ENCODE measurements at places on chromosomes 12 and 14.

DNA sequence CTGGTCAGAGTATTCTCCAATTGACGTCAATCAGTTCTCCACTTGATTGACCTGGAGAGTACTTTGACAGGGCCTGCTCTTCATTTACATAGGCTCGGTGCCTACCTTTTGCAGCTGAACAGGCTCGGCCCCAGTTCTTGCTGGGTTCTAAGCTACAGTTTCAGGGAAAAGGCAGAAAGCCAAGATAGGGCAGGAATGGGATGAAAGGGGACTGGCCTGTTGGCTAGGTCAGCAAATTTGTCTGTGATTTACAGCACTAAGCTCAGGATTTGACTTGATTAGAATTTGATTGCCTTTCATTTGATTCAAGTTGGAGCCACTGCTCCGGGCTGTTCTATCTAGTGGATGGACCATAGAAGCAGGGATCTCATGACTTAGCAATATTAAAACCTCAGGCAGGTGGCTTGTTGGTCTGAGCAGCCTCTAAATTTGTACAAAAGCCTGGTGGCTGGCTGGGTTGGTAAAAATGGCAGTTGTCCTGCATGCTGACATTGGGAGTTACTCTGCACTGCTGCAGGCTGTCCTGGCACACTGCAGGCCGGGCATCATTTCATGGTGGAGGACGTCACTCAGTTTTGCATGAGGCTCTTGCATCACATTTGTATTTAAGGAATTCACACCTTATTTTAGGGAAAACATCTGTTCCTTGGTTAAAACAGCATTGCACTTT is 71.8 kb downstream of the BICD1 start:
- DNase-seq: no peak

- DNase-seq: no peak
Measured at GRCh38 chr12:9319044-9319841, 111.0 kb upstream of the PZP start.

DNA sequence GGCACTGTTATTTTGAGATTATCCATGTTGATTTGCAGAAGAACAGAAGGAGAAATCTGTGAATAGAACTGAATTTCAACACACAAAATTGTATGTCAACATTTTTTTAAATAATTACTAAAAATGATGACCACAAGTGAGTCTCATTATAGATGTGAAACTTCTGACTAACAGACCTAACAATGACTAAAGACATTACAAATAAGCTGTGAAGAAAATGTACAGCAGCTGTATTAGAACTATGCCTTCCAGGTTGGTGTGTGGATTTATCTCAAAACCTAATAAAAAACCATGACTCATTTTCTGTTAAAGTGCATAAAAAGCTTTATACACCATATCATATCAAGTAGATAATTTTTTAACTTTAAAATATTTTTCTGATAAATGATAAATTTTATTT is 22.5 kb upstream of the FOXG1 start:
- DNase-seq: no peak

DNA sequence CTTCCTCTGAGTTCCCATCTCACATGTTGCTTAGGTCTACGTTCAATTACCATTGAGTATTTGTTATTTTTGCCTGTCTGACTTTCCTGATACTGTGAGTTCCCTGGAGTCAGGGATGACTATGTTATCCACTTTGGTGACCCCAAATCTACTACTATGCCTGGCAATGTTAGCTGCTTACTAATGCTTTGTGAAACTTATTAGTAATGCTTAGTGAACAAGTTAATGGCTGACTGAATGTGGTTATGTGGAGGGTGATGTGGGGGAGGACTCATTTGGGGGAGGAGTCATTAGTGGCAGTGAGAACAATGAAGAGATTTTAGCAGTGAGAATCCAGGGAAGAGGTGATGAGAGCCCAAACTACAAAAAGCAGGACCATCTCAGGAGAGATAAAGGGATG is 121.6 kb downstream of the KTN1 start:
- no peak for DNase-seq

- DNase-seq: no peak
Measured at GRCh38 chr14:34088914-34089313, 138.0 kb upstream of the EGLN3 start.

GRCh38 chr12:43402436-43402835 is 149.6 kb downstream of the ADAMTS20 start:
- no peak for DNase-seq

GRCh38 chr14:92958373-92959188 is 35.6 kb downstream of the CHGA start:
- no peak for DNase-seq

GRCh38 chr12:113370923-113371682 is 12.7 kb downstream of the PLBD2 start:
- no peak for DNase-seq

- no peak for DNase-seq
Measured at GRCh38 chr12:50057896-50058670, 687 bp downstream of the ASIC1 start.

DNA sequence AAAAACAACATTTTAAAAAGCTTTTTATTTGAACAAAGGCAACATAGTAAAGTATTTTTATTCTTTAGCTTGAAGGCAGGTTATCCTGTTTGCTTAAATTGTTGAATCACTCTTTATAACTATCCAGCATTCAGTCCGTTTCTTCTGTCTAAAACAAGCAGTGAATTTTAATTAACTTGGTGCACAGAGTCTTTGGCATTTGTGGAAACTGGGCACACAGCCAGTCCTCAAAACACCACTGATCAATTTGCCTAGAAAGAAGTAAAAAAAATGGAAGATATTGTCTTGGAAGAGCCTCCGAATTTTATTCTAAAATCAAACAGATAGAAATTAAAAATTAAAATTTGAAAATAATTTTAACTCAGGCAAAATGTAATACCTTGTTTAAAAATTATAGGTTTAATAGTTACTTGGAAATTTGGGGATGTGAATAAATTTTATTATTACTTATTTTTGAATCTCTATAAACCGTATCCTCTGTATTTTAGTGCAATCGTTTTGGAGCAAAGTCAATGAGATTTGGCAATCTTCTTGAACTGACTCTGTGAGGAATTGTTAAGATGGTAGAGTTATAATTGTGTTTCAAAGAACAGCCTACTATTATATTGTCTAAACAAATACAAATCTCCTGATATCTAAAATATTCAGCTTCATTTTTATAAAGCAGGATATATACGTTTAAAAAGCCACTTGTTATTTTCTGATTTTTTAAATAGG is 927.0 kb downstream of the SLC16A7 start:
- no peak for DNase-seq

- no peak for DNase-seq
Measured at GRCh38 chr12:119177724-119178380, 879 bp upstream of the HSPB8 start.

- no peak for DNase-seq
Measured at GRCh38 chr14:56633544-56633943, 53.9 kb downstream of the TMEM260 start.

GRCh38 chr12:130357729-130358330 is 20.1 kb downstream of the PIWIL1 start:
- no peak for DNase-seq

DNA sequence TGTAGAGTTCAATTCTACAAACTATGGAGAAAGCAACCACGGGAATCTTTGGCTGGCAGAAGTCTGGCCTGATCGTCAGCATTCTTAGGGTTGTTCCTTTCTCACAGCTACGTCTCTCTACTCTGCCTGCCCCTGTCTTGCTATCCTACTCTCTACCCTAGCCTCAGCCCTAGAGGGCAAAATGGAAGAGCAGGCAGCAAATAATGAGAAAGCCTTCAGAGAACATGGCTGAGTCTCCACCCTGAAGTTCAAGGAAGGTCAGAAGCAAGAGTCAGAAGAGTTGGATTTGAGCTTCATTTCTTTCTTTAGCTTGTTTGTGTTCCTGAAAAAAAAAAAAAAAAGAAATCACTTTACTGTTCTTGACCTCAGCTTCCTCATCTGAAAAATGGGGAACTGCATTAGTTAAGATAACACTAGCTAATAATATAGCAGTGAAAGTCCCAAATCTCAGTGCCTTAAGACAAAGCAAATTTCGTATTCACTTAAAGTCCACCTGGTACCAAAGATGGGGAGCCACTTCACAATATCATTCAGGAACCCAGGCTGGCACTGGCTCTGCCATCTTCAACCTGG is 50.2 kb upstream of the CCND2 start:
- no peak for DNase-seq

All from naive B cell (primary cell).